ENCODE measurements at places on chromosomes 5 and 9.

GRCh38 chr5:98341038-98342032, 432.1 kb upstream of the RGMB start:
- peak; percentile 96 for DNase-seq

DNA sequence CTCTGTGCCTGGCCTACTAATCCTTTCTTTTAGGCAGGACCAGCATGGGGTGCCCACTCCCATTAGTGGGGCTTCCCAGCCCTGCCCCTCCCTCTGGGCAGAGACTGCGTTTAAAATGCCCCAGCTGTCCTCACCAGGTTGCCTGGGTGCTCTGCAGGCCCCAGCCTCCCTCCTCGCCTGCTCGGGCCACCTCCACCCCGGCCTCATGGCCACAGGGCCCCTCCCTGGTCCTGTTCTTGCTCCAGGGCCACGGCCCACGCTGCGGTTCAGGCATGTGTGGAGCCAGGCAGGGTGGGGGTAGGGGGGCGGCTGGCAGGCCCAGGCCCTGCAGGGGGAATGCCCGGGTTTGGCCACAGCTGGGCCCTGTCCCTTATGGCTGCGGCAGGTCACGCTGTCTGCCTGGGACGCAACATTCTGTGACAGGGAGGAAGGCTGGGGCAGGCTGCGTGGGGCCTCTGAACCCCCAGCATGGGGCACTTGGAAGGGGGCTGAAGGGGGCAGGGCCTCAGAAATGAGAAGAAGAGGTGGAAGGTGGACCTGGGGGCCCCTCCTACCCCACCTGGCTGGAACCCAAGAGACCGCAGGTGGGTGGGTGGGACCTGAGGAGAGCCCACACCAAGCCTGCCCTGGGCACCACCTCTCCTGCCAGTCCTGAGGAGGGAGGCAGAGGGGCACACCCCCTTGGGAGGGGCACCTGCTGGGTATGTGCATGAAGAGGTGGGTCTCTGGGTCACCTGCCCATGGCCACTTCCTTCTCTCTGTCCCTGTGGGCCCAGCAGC, at the start of gene LCN12:
Gene LCN12, plus strand, starts transcription at position 733 of the 780 bp plus-strand sequence. CDS start 55 bp downstream, outside the sequence.
- no peak for DNase-seq

DNA sequence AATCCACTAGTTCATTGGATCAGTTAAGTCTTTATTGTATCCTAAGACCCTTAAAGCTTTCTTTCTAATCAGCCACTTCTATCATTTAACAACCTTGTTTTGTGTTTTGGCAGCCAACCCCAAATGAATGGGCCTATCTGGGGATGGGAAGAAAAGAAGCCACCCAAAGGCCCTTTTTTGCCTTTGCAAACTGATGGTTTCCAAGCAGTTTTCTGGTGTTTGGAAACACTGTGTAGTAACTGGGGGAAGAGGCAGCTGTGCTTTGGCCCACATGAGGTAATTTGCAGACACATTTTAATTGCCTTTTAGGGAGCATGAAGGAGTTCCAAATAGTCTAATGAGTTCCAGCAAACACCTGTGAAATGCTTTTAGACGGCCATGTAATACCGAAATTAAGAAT, 1751.3 kb upstream of the WWC1 start:
- no peak for DNase-seq

GRCh38 chr5:76813982-76814562, 4.8 kb upstream of the F2RL1 start:
- peak; percentile 90 for DNase-seq

- DNase-seq = no peak
Measured at GRCh38 chr5:6085341-6085860, 292.9 kb downstream of the MED10 start.

GRCh38 chr9:113837334-113837733, 38.8 kb upstream of the ZNF618 start:
- peak; percentile 51 for DNase-seq

GRCh38 chr9:976943-977837, 735 bp downstream of the DMRT3 start:
- DNase-seq = no peak

GRCh38 chr5:66653325-66653724, 57.1 kb downstream of the MAST4 start:
- peak; percentile 14 for DNase-seq

- no peak for DNase-seq
Measured at GRCh38 chr9:27622693-27623340, 49.5 kb upstream of the C9orf72 start.

GRCh38 chr9:129458155-129458661, 162.7 kb downstream of the C9orf50 start:
- no peak for DNase-seq

GRCh38 chr9:133684121-133684935, 48.2 kb downstream of the DBH start:
- no peak for DNase-seq

DNA sequence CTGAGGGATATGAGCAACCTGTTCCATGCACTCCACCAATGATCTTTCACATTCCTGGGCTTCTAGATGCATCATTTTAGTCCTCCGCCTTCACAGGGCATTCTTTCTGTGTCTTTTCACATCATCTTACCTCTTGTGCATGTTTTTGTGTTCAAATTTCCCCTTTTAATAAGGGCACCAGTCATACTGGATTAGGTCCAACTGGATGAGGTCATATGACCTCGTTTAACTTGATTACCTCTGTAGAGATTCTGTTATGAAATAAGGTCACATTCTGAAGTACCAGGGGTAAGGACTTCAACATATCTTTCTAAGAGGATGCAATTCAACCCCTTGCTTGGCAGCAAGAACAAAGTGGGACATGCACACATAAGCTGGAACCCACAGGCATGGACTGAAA, 335.3 kb upstream of the TLE4 start:
- DNase-seq = peak; percentile 31

DNA sequence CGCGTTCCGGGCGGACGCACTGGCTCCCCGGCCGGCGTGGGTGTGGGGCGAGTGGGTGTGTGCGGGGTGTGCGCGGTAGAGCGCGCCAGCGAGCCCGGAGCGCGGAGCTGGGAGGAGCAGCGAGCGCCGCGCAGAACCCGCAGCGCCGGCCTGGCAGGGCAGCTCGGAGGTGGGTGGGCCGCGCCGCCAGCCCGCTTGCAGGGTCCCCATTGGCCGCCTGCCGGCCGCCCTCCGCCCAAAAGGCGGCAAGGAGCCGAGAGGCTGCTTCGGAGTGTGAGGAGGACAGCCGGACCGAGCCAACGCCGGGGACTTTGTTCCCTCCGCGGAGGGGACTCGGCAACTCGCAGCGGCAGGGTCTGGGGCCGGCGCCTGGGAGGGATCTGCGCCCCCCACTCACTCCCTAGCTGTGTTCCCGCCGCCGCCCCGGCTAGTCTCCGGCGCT, at the start of gene DAPK1:
Gene DAPK1, plus strand, starts transcription at position 264 of the 442 bp plus-strand sequence. CDS start 1,211 bp downstream, outside the sequence.
- DNase-seq = peak; percentile 56

DNA sequence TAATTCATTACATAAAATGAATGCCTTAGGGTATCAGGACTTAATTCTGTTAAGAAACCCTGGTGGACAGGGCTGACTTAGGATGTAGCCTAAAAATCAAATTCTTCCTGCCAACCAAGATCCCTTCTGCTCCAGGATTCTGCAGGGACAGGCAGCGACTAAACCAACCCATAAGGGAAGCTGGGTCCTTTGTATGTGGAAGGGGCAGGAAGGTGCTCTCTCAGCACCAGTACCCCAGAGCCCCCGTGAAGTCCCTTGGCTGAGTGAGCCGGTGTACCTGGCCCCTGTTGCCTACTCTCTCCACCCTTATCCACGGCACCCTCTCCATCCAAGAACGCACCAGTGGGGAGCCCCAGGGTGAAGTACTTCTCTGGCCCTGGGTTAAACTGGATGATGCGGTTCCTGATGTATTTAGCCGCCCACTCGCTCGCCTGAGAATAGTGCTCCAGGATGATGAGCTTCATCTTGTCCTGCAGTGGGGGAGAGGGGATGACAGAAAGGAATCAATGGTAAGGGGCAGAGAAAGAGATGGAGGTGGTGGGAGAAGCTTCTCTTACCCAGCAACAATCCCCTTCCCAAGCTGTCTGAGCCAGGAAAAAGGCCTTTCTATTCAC, 1.1 kb downstream of the GNPDA1 start:
- DNase-seq = no peak

DNA sequence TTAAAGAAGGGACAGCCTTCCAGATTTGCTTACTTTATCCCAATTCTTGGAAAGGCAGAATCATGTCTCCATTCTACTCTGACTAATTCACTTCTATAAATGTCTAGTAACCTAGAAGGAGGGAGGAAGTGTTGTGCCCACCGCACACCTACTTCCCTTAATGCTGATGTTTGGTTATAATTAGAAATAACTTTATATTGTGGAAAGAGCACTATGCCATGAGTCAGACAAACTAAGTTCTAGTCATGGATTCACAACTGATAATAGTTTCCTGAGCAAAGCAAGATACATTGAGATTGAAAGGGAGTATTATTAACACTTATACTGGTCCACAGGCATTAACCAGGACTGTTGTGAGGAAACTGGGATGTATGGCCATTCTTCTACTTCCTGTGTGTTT, 345.9 kb upstream of the RPS23 start:
- DNase-seq = no peak

DNA sequence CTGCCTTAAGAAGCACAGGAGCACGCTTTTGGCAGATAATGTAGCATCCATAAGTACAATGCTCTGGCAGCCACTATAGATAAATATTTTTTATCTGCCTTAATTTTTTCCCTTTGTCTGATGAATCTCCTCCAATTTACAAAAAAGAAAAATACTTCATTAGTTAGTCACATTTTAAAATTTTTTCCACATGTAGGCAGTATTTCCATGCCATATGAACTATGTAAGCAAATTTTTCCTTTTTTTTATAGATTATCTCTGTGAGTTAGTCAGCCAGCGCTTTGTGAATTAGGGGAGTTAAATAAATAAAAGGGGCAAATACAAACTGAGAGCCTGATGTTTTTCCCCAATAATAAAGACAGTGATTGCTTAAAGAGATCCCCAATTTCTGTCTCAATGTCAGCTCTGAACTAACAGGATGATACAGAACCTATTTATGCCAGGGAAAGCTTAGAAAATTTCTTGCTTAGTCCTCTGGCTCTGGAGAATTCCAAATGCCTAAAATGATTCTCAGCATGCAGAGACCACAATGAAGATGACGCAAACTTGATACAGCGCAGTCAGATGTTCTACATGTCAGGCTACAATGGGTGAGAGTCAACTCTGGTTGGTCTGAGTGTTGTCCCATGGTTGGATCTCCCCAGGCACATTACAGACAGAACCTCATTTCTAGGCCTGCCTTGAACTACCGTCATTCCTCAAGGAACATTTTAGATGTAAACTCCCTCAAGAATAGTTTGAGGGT, 390.4 kb upstream of the CDH6 start:
- peak; percentile 14 for DNase-seq

DNA sequence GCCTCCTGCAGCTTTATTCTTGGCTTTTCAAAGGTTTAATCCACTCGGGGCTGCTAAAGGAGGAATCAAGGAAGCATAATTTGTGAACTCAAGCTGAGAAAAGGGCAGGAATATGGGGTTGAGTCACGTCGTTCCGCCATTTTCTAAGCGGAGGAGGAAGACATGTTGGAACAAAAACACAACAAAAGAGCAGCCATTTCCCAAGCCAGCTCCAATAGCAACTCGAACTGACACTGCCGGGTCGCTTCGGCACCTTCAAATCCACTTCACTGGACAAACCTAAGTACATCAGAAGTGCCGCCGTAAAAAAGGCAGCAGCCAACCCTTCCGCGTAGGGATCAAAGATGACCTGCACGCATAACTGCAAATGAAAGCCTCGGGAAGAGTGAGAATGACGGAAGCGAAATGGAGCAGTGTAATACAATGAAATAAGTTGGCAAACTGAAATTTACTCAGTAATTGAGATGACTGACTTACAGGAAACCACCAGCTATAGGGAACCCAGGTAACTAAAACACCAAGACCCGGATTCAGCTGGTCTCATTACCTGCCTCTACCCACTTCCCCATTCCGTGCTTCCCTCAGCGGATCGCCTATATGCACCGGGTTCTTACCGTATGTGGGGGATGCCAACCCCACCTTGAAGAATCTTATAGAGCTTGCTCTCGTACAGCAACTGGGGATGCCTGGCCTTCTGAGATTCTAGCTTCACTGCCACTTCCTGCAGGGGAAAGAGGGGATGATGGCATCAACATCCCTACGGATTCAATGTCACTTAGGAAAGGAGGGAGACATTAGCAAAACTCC, 1.6 kb downstream of the CSNK1A1 start:
- DNase-seq = peak; percentile 59

DNA sequence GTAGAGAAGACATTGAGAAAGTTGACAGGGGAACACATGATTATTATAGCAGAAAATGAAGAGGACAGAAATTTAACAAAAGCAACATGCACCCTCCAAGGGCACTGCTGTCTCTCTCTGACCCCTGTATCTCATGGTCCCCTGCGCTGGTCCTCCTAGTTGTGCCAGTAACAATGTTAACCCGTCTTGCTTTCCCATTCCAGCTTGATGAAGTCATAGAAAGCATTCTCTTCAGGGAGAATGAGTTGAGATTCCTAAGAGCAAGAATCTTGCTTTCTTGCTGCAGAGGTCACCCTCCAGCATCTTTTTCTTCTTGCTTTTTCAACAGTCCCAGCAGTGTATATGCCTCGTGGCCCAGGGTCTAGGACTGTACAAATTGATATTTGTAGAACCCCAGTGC, 279.6 kb upstream of the ADAMTSL1 start:
- peak; percentile 4 for DNase-seq

DNA sequence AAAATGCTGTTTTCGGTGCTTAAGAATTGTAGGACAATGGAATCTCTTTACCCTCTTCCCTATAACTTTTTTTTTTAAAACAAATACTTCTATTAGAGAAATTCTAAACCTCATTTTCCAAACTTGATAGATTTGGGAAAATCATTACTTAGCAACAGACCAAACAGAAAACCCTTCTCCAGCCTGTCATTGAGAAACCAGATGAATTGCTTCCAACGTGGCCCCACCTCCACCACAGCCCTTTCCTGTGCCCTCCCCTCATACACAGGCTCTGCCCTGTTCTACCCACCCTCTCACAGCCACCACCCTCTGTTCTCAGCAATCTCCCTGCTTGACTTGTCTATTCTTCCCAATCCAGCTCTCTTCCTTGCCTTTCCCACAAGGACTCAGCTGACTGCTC, 221.2 kb downstream of the DMRT2 start:
- no peak for DNase-seq

- no peak for DNase-seq
Measured at GRCh38 chr5:147081311-147081764, 153.5 kb upstream of the STK32A start.

DNA sequence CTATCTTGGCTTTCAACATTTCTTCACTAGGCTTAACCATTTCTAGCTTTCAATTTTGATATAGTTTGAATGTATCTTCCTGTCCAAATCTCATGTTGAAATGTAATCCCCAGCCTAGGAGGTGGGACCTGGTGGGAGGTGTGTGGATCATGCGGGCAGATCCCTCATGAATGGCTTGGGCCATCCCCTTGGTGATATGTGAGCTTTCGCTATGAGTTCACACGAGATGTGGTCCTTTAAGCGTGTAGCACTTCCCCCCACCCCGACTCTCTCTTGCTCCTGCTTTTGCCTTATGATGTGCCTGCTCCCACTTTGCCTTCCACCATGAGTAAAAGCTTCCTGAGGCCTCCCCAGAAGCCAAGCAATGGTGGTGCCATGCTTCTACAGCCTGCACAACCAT, 40.6 kb downstream of the PHAX start:
- DNase-seq = no peak

GRCh38 chr5:106303911-106304310, 1366.8 kb downstream of the EFNA5 start:
- DNase-seq = no peak

GRCh38 chr9:13431222-13431536, 151.7 kb upstream of the MPDZ start:
- DNase-seq = no peak

Measured in iris pigment epithelial cell (primary cell).